ENCODE measurements at places on chromosomes 11 and 22.

DNA sequence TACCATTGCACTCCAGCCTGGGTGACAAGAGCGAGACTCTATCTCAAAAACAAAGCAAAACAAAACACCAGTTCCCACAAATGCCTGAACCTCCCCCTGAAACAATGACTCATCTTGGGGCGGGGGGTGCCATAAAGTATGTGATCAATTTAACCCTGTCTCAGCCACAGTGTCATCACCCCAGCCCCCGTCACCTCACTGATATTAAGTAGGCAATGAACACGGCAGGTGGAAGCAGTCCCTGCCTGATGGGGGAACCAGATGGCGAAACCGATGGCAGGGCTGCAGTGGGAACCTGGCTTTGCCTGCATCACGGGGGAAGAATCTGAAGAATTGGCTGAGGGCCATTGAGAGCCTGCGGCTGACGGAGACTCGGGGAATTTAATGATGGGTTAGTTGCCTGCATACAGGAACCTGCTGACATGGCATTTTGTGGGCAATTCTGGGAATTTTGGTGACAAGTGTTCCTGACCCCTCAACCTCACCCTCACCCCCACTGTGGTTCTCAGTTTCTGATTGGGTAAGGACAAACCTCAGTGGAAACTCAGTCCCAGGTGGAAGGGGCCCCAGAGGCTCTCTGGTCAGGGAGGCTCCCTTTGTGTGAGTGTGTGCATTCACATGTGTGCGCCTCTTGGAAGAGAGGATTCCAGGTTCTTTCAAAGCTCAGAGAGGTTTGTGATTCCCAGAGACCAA, 39.1 kb upstream of the SHISAL1 start:
- peak; percentile 92 for DNase-seq

- peak; percentile 9 for DNase-seq
These were observed 516.9 kb upstream of the LARGE1 start for GRCh38 chr22:34437140-34437539.

- DNase-seq, result no peak
These were observed 18.4 kb upstream of the OR4C5 start for GRCh38 chr11:48384670-48385069.

DNA sequence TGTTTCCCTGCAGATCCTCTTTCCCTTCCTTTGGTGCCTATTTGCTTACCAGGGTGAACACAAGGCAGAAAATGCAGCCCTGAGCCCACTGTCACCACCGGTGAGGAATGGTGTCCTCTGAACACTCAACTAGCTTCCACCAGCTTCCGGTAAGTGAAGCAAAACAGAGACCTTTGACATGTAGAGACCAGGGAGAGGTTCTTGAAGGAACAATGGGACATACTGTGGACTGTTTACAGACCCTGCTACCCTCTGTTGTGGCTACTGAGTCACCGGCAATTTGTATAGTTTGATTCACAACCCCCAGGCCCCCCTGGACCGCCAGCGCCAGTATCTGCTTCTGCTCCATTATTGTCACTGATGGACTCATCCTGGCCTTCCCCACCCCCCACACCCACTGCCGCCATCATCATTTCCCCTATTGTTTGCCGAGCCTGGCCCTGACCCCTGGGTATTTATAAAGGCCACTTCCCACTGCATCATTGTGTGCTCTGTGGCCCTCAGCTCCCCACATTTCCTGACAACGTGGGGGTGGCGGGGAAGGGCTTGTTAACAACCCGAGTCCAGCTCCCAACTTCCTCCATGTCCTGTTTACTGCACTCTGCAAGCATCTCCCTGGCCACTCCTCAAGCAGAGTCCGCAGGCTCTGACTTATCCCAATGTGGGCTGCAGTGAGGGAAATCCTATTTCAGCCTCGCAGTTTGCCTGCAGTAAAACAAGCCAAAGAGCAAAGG, 252.9 kb downstream of the ETS1 start:
- no peak for DNase-seq

DNA sequence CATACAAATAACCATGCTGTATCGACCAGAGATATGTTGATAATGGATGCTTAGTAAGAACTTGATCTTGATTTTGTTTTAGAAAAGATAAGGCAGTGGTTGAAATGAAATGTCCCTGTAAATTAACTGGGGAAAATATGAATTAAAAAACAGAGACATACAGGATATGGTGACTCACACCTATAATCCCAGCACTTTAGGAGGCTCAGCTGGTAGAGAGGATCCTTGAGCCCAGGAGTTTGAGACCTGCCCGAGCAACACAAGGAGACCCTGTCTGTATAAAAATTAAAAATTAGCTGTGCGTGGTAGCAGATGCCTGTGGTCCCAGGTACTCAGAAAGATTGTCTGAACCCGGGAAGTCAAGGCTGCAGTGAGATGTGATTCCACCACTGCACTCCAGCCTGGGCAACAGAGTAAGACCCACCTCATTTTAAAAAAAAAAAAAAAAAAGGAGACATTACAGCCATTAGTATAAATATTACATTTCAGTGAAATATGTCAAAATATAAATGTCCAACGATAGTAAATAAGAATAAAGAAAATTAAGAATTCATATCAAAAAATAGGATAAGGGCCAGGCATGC, 4.6 kb downstream of the PICALM start:
- DNase-seq, result peak; percentile 55

GRCh38 chr11:116786966-116787365, 857 bp downstream of the ZPR1 start:
- no peak for DNase-seq

Data from mammary epithelial cell (primary cell).